Gastrocnemius medialis (tissue), 4 donors: ENCODE measurements at places on chromosomes 3 and 15.

- no peaks in the 10 kb centered on the region for H3K36me3 ChIP-seq
- no peak for DNase-seq
- no peak overlapping the region for H3K4me3 ChIP-seq
- no peak overlapping the region for H3K27ac ChIP-seq
- H3K27me3 ChIP-seq = no peaks in the 10 kb centered on the region
Measured at GRCh38 chr3:97515076-97515475, 249.5 kb upstream of the ARL6 start.

GRCh38 chr3:182644013-182644412 lies 149.3 kb upstream of the ATP11B start:
- no peak for DNase-seq
- no peak overlapping the region for H3K4me3 ChIP-seq
- H3K36me3 ChIP-seq = no peaks in the 10 kb centered on the region
- H3K27ac ChIP-seq = no peak overlapping the region
- H3K4me1 ChIP-seq = no peaks in the 10 kb centered on the region
- no peaks in the 10 kb centered on the region for H3K27me3 ChIP-seq

DNA sequence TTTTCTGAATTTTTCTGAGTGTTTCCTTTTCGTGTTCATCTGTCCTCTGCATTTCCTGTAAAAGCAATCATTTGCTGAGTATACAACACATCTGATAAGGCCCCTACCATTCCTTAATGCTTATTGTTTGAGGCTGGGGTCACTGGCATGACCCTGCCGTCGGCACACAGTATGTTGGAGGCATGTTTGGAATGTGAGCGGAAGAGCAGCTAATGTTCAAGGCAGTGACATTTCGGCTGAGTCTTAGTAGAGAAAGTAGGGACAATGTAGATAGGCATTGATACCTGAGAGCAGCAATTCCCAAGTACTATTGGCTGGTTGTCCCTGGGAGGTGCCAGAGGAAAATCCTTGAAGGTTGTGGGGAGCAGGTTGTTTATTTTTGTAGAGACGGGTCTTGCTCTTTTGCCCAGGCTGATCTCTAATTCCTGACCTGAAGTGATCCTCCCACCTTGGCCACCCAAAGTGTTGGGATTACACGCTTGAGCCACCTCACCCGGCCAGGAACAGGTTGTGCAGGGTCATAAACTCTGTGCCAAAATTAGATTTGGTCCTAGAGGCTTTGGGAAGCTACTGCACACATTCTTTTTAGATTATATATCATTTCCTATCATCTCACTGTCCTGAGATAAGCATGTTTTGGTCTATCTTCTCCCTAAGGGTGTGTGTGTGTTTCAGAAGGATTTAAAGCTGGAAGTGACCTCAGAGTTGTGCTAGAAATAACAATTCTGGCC lies 13.5 kb downstream of the PTPN23 start:
- H3K27ac ChIP-seq = peak overlapping the region; percentile 32
- peaks cover 36% of the 10 kb centered on the region for H3K4me1 ChIP-seq
- H3K36me3 ChIP-seq = peaks cover 27% of the 10 kb centered on the region

DNA sequence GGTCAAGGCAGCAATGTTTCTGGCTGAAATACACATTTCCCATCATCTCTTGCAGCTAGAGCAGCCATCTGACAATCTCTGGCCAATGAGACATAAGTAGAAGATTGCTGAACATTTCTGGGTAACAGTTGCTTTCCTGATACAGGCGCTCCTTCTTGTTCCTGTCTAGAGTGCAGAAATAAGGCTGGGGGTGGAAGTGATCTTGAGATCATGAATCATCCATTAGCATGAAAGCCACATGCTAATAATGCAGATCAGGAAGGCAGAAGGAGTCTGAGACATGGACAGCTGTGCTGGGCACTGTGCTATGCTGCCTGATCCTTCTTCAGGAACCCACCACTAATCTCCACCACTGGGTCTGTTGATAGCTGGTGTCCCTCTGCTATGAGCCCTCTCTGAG lies 14.8 kb upstream of the TMEM108 start:
- no peaks in the 10 kb centered on the region for H3K27me3 ChIP-seq
- H3K36me3 ChIP-seq = no peaks in the 10 kb centered on the region
- DNase-seq = no peak

DNA sequence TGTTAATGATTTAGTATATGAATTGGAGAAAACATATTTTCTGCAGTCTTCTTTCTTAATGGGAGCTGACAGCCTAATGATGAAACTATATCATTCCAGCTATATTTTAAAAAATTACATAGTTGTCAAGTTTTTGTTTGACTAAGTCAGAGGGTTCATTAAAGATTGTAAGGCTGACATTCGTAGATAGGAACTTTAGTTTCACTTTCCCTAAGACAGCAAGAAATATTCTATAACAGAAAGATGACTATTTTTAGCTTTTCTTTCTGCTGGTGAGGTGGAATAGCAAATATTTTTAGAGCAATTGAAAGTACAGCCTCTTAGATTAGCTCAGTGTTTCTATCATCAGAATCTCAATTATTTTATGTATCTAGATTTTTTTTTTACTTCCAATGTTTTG lies 60.2 kb downstream of the PIAS1 start:
- no peaks in the 10 kb centered on the region for H3K36me3 ChIP-seq
- peak overlapping the region; percentile 8 for H3K4me3 ChIP-seq

DNA sequence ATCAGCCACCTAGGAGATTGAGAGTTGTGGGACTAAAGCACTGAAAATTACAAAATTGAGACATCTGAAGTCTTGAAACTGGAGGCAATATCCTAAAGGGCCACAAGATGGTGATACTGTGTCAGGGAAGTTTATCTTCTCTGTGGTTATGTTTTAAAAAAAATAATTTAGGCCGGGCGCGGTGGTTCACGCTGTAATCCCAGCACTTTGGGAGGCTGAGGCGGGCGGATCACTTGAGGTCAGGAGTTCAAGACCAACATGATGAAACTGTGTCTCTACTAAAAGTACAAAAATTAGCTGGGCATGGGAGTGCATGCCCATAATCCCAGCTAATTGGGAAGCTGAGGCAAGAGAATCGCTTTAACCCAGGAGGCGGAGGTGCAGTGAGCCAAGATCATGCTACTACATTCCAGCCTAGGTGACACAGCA lies 17.9 kb upstream of the NIT2 start:
- H3K27me3 ChIP-seq = no peaks in the 10 kb centered on the region
- H3K4me3 ChIP-seq = no peak overlapping the region
- DNase-seq = no peak

- H3K4me3 ChIP-seq = no peak overlapping the region
- H3K27me3 ChIP-seq = no peaks in the 10 kb centered on the region
- DNase-seq = no peak
Measured at GRCh38 chr15:79978655-79979514, 7.9 kb upstream of the BCL2A1 start.

- no peak overlapping the region for H3K4me3 ChIP-seq
- no peak overlapping the region for H3K27ac ChIP-seq
- H3K4me1 ChIP-seq = no peaks in the 10 kb centered on the region
- no peaks in the 10 kb centered on the region for H3K36me3 ChIP-seq
- no peak for DNase-seq
- H3K27me3 ChIP-seq = no peaks in the 10 kb centered on the region
Measured at GRCh38 chr15:81962482-81962881, 83.3 kb downstream of the MEX3B start.

DNA sequence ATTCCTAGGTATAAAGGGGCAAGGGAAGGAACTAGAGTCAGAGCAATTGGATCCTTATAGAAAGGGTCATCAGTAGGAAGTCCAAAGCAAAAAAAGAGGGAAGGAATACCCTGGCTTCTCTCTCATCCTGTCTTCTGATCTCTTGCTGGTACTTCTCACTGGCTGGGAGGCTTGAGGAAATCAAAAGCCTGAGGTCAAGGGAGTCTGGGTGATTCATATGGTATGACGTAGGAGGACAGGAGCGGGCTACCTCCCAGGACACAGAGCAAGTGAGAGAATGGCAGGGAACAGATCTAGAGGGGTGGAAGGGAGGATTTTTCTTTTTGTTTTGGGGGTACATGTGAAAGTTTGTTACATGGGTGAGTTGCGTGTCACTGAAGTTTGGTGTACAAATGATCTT lies 76.0 kb downstream of the CFAP20DC start:
- no peak overlapping the region for H3K4me3 ChIP-seq
- DNase-seq = no peak
- no peak overlapping the region for H3K27ac ChIP-seq
- no peaks in the 10 kb centered on the region for H3K27me3 ChIP-seq
- no peaks in the 10 kb centered on the region for H3K36me3 ChIP-seq

- peak overlapping the region; percentile 87 for H3K27ac ChIP-seq
- no peak overlapping the region for H3K4me3 ChIP-seq
- H3K27me3 ChIP-seq = no peaks in the 10 kb centered on the region
- H3K36me3 ChIP-seq = no peaks in the 10 kb centered on the region
- peaks cover 29% of the 10 kb centered on the region for H3K4me1 ChIP-seq
- DNase-seq = peak; percentile 52
Measured at GRCh38 chr15:93485438-93486327, 396.7 kb upstream of the RGMA start.

- DNase-seq = no peak
- no peak overlapping the region for H3K4me3 ChIP-seq
- H3K4me1 ChIP-seq = no peaks in the 10 kb centered on the region
Measured at GRCh38 chr3:36663666-36664291, 100.6 kb downstream of the DCLK3 start.

DNA sequence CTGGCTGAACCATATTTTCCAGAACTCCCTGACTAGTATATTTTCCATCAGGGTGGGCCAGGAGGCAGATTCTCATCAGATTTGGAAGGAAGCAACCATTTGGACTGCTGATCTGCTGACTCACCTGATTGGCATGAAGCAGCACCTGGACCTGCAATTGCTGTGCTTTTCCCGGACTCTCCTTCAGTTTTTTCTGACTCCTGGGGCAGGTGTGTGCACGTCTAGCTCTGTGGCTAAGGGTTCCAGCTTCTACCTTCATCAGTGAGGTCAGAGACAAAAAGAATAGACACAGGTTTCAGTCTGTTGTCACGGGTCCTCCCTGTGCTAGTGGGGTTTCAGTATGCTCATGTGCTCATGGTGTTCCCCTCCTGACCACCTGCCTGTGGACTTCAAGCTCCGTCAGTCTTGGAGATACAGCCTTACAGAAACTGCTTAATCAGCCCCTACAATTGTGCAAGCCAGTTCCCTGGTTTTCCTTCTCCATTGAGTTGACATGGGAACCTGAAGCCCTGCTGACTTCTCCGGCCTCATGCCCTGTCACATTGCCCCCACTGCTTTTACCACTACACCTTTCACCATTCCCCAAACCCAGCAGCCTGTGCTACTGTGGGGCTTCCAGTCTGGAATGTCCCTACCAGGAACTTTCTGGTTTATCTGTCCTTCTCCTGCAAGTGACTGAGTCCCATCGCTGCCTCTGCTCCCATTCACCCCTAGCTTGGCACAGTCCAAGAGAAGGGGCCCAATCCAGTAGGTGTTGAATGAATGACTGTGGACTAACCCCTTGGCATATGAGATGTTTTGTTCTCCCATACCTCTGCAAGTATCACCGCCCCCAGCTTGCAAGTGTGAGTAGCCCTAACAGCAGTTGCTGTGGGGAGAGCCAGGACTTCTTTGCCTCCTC lies 31.7 kb downstream of the HMCES start:
- peaks cover 3% of the 10 kb centered on the region for H3K36me3 ChIP-seq
- DNase-seq = no peak
- H3K4me1 ChIP-seq = peaks cover 14% of the 10 kb centered on the region
- no peak overlapping the region for H3K4me3 ChIP-seq

GRCh38 chr15:55800216-55800615 lies 57.3 kb upstream of the PRTG start:
- H3K27ac ChIP-seq = no peak overlapping the region
- no peaks in the 10 kb centered on the region for H3K4me1 ChIP-seq
- H3K4me3 ChIP-seq = no peak overlapping the region
- no peaks in the 10 kb centered on the region for H3K36me3 ChIP-seq

DNA sequence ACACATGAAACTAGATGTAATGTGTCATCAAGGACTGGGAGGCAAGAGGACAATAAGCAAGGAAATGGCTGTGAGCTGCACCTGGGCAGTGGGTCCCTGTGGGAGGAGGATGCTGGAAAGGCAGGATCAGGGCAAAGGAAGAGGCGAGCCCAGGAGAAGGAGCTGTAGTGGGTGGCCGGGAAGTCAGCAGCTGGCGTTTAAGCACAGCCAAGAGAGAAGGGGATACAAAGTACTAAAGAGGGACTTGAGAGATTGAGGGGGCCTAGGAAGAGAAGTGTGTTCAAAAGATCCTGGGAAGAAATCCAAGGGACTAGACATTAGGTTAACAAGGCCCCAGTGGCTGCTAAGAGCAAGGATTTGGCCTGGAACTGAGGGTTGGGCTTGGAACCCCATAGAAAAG lies 188.5 kb upstream of the SLC24A5 start:
- no peaks in the 10 kb centered on the region for H3K4me1 ChIP-seq
- H3K36me3 ChIP-seq = no peaks in the 10 kb centered on the region
- no peak for DNase-seq
- no peak overlapping the region for H3K4me3 ChIP-seq

- no peak overlapping the region for H3K4me3 ChIP-seq
- H3K36me3 ChIP-seq = no peaks in the 10 kb centered on the region
- no peak overlapping the region for H3K27ac ChIP-seq
- no peaks in the 10 kb centered on the region for H3K27me3 ChIP-seq
- DNase-seq = no peak
Measured at GRCh38 chr3:8647137-8647985, 2.8 kb upstream of the SSUH2 start.

GRCh38 chr3:129609591-129610182 lies 3.2 kb upstream of the PLXND1 start:
- no peak overlapping the region for H3K4me3 ChIP-seq
- no peaks in the 10 kb centered on the region for H3K36me3 ChIP-seq
- no peak overlapping the region for H3K27ac ChIP-seq
- DNase-seq = no peak
- H3K27me3 ChIP-seq = peaks cover 6% of the 10 kb centered on the region
- peaks cover 38% of the 10 kb centered on the region for H3K4me1 ChIP-seq

DNA sequence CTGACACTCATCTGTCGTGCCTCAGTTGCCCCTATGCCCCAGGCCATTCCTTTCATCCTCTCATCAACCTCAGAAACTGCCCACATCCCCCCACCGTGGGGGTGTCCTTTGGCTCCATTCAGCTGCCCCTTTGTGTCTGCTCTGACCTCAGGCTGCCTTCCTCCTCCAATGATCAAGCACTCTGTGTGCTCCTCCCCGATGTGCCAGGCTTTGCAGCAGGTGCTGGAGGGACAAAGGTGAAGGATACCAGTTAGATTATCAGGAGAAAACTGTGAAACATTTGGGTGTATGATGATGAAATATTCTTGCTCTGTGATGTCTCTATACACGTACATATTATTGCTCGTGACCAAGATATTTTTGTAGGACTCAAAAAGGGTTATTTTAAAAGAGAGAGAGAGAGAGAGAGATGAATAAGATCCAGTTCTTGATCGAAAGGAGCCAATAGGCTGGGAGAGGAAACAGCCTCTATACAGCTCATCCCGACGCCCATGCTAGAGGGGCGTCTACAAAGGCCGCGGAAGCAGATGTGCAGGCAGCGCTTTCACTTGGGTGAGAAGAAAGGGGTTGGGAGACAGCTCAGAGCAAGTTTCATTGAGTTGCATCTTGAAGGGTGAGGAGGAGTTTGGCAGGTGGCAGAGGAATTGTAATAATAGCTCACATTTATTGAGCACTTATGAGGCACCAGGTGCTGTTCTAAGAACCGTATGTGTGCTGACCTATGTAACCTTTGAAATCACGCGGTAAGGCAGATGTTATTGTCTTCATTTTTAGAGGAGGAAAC lies 28.3 kb upstream of the ADCY5 start:
- no peaks in the 10 kb centered on the region for H3K36me3 ChIP-seq
